ENCODE measurements at places on chromosomes 4 and X. TPM values are rescaled to one million over a fixed set of nuclear protein-coding genes. Genes with fewer than 3 reads are reported as not detected.

DNA sequence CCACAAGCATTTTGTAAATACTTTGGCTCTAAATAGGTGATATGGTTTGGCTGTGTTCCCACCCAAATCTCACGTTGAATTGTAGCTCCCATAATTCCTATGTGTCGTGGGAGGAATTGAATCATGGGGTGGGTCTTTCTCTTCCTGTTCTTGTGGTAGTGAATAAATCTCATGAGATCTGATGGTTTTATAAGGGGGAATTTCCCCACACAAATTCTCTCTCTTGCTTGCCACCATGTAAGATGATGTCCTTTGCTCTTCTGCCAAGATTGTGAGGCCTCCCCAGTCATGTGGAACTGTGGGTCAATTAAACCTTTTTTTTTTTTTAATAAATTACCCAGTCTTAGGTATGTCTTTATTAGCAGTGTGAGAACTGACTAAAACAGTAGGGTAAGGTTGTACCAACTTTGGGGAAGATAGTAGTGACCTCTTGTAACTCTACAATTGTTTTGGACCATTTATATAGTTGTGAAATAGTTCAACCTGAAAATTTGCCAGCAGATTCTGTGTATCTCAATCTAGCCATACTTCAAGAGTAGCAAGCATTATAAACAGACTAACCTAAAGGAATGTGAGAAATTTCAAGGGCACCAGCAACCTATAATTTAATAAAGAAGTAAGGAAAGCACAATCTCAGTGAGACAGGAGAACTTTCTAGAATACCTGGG lies 727.8 kb downstream of the GRID2 start:
- no peak for DNase-seq

Gene OCIAD2
- 16.5 TPM for total RNA-seq

DNA sequence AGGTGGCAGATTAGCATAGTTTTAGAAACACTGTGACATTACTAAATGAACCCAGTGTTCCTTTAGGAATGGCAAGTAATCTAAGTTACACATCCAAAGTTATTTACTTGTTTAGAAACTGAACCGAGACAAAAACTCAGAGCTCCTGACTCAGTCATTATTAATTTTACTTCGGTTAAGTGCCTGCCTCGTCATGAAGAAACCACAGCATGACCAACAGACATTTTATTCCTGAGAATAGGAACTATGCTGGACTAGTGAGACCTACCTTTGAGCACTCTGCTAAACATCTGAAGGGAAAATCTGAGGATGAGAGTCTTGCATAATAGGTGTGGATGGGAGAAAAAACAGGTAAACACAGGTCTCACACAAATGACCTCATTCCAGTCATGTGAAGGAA lies 2.5 kb downstream of the BEX1 start:
- no peak for DNase-seq

Gene DNAAF6
- not detected for total RNA-seq

Gene FAT1
- 519 TPM for total RNA-seq

Gene GDPD2
- total RNA-seq, result not detected

GRCh38 chr4:111323916-111324315 lies 701.0 kb upstream of the PITX2 start:
- DNase-seq, result peak; percentile 39

Gene CC2D2A
- 26.3 TPM for total RNA-seq

Gene CACNA1F
- not detected for total RNA-seq

GRCh38 chr4:126004941-126005340 lies 690.2 kb downstream of the FAT4 start:
- peak; percentile 60 for DNase-seq

GRCh38 chr4:119014658-119015057 lies 121.0 kb upstream of the MYOZ2 start:
- DNase-seq, result no peak

GRCh38 chr4:84680956-84681355 lies 98.0 kb downstream of the CDS1 start:
- DNase-seq, result no peak

- no peak for DNase-seq
Measured at GRCh38 chrX:153844509-153845082, 14.3 kb upstream of the PDZD4 start.

DNA sequence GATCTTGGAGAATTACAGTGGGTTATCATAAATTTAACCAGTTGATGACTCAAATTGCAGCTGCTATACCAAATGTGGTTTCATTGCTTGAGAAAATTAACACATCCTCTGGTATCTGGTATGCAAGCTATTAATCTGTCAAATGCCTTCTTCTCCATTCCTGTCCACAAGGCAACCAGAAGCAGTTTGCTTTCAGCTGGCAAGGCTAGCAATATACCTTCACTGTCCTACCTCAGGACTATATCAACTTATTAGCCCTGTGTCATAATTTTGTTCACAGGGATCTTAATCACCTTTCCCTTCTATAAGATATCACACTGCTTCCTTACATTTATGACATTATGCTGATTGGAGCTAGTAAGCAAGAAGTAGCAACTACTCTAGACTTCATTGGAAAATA lies 110.0 kb upstream of the GPC3 start:
- no peak for DNase-seq

DNA sequence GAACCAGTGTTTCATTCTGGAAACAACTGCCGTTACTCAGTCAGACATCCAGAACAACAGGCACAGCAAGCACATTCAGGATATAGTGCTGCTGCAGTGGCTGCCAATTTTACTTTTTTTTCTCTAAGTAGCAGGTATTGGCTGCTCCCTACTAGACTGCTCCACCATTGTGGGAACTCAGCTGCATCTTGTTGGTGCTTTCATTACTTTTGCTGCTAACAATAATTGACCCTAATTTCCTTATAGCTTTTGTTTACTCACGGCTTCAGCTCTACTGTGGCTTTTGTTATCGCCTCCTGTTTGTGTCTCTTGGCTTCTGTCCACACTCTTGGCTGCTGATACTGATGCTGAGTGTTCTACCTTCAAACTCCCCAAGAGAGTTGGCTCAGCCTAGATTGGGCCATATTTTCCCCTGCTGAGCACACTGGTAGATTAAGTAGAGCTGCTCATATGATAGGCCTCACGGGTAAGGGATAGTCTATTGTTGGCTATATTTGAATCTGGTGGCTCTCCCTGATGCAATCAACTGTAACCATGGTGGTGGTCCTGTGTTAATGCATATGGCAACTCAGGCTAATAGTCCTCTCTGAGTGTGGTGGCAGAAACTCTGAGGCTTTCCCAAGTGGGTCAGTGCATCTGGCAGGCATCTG lies 44.5 kb upstream of the IL2 start:
- no peak for DNase-seq

Gene SPON2
- total RNA-seq, result 21.1 TPM

Gene FAM53A
- total RNA-seq, result 2.0 TPM

DNA sequence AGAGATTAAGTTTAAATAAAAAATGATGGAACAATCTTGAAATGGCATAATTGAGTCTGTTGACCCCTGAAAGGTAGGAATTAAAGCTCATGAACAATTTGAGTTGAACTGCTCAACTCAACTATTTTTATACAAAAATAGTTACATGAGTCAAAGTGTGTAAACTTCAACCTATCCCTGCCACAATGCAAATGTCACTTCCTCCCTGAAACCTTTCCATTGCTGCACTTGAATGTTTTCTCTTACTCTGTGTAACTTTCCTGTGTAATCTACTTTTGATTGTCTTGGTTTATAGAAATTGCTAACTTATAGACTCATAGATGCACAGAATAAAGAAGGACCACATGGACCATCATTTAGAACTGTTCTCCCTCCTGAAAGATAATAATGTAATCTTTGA lies 218.5 kb downstream of the GBA3 start:
- no peak for DNase-seq

- no peak for DNase-seq
Measured at GRCh38 chrX:40449956-40450706, 130.6 kb upstream of the ATP6AP2 start.

DNA sequence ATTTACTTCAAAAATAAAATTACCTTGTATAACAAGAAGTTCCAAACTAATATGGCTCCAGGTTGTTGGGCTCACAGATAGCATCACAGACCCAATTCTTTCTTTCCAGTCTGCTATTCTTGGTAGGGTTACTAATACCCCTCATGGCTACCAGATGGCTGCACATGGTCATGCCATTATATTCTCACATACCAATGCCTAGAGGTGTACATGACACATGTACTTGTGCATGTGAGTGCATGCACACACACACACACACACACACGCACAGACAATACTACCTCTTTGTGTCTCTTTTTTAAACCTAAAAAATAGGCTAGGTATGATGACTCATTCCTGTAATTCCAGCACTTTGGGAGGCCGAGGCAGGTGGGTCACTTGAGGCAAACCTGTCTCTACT lies 31.1 kb downstream of the FBXO8 start:
- no peak for DNase-seq

- peak; percentile 75 for DNase-seq
Measured at GRCh38 chr4:143286701-143287571, 49.7 kb upstream of the GAB1 start.

- DNase-seq, result no peak
Measured at GRCh38 chrX:27163236-27163635, 299.9 kb downstream of the PPP4R3C start.

Gene PPARGC1A
- under 0.01 TPM for total RNA-seq

GRCh38 chr4:186592966-186593586 lies 37.7 kb upstream of the MTNR1A start:
- DNase-seq, result no peak

GRCh38 chrX:13699183-13699826 lies 10.4 kb downstream of the RAB9A start:
- DNase-seq, result peak; percentile 23

Gene NEXMIF
- under 0.01 TPM for total RNA-seq

DNA sequence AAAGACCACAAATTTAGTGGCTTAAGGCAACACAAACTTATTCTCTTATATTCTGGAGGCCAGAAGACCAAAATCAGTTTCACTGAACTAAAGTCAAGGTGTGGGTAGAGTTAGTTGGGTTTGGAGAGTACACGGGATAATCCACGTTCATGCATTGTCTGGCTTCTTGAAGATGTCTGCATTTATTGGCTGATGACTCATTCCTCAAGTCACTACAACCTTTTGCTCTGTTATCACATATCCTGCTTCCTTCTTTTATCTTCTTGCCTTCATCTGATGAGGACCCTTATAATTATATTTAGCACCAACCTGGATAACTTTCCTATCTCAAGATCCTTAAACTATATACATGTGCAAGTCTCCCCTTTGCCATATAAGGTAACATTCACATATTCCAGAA lies 590.0 kb downstream of the FSTL5 start:
- no peak for DNase-seq

Gene RPS6KA6
- 6.8 TPM for total RNA-seq

GRCh38 chr4:6770581-6771228 lies 11.8 kb upstream of the KIAA0232 start:
- no peak for DNase-seq

Gene ART3
- total RNA-seq, result not detected

GRCh38 chrX:138057883-138058282 lies 492.0 kb downstream of the ZIC3 start:
- DNase-seq, result no peak

DNA sequence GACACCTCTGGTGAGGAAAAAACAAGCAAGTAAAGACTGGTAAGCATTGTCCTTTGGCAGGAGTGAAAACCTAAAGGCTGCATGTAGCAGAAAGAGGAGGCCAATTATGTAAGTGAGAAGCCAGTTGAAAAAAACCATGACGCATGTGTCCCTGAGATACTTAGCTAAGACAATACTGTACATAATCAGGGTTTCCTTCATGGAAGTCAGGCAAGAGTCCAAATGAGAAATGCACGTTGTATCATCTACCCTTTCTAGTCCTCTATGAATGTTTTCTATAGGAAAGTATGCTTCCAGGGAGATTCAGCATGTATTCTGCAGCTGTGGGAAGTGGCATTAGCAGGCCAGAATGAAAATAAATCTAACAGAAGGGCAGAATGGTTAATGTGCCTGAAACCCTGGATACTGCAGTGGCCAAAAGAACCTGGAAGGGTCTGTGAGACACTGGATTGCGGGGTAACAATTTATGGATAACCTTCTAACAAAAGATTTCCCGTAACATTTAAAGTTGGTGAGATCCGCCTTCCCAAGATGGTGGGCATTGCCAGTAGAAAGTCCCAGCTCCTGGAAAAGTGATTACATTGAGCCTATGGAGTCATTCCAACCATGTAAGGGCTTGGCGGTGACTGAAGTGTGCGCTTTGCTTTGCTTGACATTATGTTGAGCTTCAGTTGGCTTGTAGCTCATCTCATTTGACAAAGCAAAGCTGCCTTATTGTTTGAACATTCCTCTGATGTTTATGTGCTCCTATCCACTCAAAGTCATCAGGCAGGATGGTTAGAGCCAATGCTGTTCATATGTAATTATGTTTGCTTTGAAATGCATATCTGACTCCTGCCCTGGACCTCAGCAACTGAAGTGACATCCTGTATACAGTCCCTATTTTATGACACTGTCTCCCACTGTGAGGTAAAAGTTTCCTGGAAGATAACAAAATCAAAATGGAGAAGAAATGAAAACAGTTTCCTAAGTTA lies 200.4 kb downstream of the ARHGAP24 start:
- DNase-seq, result no peak

- peak; percentile 36 for DNase-seq
Measured at GRCh38 chr4:86493460-86493859, 100.7 kb upstream of the PTPN13 start.

GRCh38 chrX:128818690-128819089 lies 704.6 kb downstream of the SMARCA1 start:
- no peak for DNase-seq

GRCh38 chrX:107857837-107858236 lies 32.2 kb downstream of the MID2 start:
- no peak for DNase-seq

Gene USP27X
- 6.3 TPM for total RNA-seq

Gene NPY2R
- total RNA-seq, result not detected

DNA sequence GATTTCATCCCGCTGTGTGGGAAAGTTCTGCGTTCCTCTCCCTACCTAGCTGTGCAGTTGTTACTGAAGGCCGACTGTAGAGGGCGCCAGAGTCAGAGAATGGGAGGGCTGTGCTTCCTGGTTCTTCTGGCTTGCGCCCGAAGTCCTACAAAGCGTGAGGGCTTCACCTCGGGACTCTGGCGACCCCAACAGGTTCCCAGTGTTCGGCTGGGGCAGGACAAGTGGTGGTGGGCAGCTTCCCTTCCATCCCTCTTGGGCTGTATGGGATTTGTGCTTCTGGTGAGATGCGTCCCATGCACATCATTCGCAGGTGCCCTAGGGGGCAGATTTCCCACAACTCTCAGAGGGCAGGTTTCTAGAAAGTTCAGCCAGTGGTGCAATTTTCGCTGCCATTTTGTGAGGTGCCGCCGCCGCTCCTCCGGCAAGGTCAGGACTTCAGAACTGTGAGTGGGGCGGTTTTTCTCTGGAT lies 27.3 kb downstream of the CT45A1 start:
- DNase-seq, result no peak

DNA sequence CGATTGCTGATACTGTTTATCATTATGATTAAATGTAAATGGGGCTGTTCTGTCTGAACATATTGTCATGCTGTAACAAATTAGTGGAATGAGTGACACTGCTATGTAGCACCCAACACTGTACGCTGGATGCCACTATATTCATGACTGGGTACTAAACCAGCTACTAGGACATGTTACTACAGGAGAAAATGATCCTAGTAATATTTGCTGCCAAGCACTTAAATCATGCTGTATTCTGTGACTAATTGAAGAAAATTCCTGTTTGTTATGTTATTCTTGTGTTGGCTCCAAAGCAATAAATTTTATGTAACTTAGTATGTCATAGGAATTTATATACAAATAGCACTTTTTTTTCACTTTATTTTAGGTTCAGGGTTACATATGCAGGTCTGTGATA lies 804.2 kb downstream of the CENPC start:
- no peak for DNase-seq

Data from IMR-90 (cell line).